Lung (tissue), 17 donors: ENCODE measurements at places on chromosomes 4 and X. TPM values are rescaled to one million over a fixed set of nuclear protein-coding genes. Genes with fewer than 3 reads are reported as not detected.

DNA sequence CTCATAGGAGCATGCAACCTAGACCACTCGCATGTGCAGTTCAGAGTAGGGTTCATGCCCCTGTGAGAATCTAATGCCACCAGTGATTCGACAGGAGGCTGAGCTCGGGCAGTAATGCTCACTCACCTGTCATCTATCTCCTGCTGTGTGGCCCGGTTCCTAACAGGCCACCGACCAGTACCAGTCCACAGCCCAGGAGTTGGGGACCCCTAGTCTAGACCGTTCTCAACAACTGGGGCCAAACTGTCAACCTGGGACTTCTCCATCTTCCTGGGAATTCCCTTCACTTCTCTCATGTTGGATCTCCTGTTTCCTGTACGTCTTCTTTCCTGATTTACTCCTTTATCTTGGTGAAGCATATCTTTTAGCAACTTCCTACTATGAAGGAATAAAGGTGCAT, 79.4 kb upstream of the HELT start:
- H3K27me3 ChIP-seq = no peaks in the 10 kb centered on the region
- no peaks in the 10 kb centered on the region for H3K4me1 ChIP-seq
- no peak overlapping the region for H3K4me3 ChIP-seq
- H3K27ac ChIP-seq = no peak overlapping the region

- H3K27me3 ChIP-seq = peaks cover 12% of the 10 kb centered on the region
- H3K4me1 ChIP-seq = no peaks in the 10 kb centered on the region
- no peak overlapping the region for H3K27ac ChIP-seq
- no peak for DNase-seq
- H3K36me3 ChIP-seq = no peaks in the 10 kb centered on the region
Measured at GRCh38 chrX:130995439-130995838, 62.7 kb upstream of the ARHGAP36 start.

DNA sequence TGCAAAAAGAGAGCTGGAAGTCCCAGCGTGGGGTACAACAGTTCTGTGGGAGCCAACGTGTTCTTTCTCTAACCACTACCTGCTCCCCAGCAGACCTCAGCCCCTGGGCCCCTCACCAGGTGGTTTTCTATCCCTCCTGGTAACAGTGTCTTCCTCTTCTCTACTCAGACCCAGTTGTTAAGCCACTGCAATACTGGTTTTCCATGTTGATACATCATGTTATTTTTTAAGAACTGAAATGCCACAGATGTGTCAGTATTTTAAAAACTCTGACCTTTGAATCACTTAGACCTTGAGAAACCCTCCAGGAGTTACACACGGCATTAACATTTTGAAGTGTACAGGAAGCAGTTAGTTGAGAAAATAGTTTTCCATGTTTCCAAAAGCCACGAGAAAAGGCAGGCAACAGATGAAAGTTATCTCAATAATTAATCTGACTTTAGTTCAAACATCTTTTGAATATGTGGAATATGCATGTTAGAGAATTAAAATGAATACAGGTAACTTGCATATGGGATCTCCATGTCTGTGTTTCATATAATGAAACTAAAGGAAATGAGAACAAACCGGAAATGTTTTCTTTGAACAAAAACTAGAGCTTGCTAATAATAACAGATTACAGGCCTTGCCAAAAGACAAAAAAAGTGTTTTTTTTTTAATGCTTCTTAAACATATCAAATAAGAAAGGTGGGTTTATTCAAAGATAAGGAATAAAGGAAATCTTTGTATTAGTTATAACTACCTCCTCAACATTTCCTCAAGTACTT, 108.8 kb downstream of the ZNF827 start:
- no peaks in the 10 kb centered on the region for H3K4me1 ChIP-seq
- no peak overlapping the region for H3K27ac ChIP-seq
- H3K27me3 ChIP-seq = no peaks in the 10 kb centered on the region
- no peaks in the 10 kb centered on the region for H3K36me3 ChIP-seq

DNA sequence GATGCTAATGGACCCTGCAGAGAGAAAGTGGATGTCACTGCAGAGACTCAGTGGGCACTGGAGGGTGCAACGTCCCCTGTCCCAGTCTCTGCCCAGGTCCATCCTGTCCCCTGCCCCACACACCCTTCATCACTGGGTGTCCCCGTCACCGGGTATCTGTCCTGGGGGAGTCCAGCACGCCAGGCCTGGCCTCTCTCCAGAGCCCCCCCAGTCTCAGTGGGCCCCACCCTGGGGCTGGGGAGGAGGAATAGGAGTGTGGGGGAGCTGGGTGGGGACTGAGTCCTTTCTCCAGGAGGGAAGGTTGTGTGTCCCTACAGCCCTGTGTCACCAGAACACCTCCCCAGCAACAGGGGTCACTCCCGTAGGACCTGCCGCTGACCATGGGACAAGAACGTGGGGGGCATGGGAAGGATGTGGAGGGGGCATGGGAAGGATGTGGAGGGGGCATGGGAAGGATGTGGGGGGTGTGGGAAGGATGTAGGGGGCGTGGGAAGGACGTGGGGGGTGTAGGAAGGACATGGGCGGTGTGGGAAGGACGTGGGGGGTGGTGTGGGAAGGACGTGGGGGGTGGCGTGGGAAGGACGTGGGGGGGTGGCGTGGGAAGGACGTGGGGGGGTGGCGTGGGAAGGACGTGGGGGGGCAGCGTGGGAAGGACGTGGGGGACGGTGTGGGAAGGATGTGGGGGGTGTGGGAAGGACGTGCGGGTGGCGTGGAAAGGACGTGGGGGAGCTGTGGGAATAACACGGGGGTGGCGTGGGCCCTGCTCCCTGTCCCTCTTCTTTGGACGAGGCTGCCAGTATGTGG, 21.0 kb upstream of the SPON2 start:
- no peaks in the 10 kb centered on the region for H3K36me3 ChIP-seq
- H3K4me1 ChIP-seq = peaks cover 35% of the 10 kb centered on the region
- no peak for DNase-seq

GRCh38 chr4:170656506-170656905, 566.8 kb upstream of the AADAT start:
- no peak for DNase-seq
- H3K4me1 ChIP-seq = no peaks in the 10 kb centered on the region
- H3K4me3 ChIP-seq = no peak overlapping the region
- no peaks in the 10 kb centered on the region for H3K36me3 ChIP-seq
- no peaks in the 10 kb centered on the region for H3K27me3 ChIP-seq
- H3K27ac ChIP-seq = no peak overlapping the region

GRCh38 chrX:48816014-48816810, 10.1 kb upstream of the ERAS start:
- H3K36me3 ChIP-seq = peaks cover 23% of the 10 kb centered on the region
- peaks cover 6% of the 10 kb centered on the region for H3K27me3 ChIP-seq
- no peak overlapping the region for H3K27ac ChIP-seq
- no peak overlapping the region for H3K4me3 ChIP-seq
- DNase-seq = no peak

- peaks cover 7% of the 10 kb centered on the region for H3K27me3 ChIP-seq
- H3K4me1 ChIP-seq = peaks cover 6% of the 10 kb centered on the region
- no peak for DNase-seq
- H3K27ac ChIP-seq = no peak overlapping the region
- H3K4me3 ChIP-seq = no peak overlapping the region
Measured at GRCh38 chr4:74096265-74096980, 2.6 kb downstream of the CXCL2 start.

GRCh38 chr4:38654273-38654672, 9.7 kb upstream of the KLF3 start:
- H3K27ac ChIP-seq = no peak overlapping the region
- H3K36me3 ChIP-seq = no peaks in the 10 kb centered on the region
- no peak overlapping the region for H3K4me3 ChIP-seq
- H3K4me1 ChIP-seq = no peaks in the 10 kb centered on the region
- peak; percentile 67 for DNase-seq

GRCh38 chrX:10677490-10677889, 57.1 kb upstream of the MID1 start:
- H3K4me3 ChIP-seq = no peak overlapping the region
- H3K4me1 ChIP-seq = no peaks in the 10 kb centered on the region
- no peak overlapping the region for H3K27ac ChIP-seq
- H3K36me3 ChIP-seq = no peaks in the 10 kb centered on the region
- H3K27me3 ChIP-seq = peaks cover 20% of the 10 kb centered on the region

GRCh38 chr4:176001151-176002006, 64.3 kb upstream of the WDR17 start:
- DNase-seq = peak; percentile 73
- H3K27me3 ChIP-seq = peaks cover 9% of the 10 kb centered on the region
- no peak overlapping the region for H3K27ac ChIP-seq
- no peaks in the 10 kb centered on the region for H3K4me1 ChIP-seq

DNA sequence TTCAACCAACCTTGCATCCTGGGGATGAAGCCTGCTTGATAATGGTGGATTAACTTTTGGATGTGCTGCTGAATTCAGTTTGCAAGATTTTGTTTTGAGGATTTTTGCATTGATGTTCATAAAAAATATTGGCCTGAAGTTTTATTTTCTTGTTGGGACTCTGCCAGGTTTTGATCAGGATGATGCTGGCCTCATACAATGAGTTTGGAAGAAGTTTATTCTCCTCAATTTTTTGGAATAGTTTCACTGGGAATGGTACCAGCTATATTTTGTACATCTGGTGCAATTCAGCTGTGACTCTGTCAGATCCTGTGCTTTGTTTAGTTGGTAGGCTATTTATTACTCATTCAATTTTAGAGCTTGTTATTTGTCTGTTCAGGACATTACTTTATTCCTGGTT, 340.3 kb upstream of the TRAM1L1 start:
- no peak overlapping the region for H3K27ac ChIP-seq
- DNase-seq = peak; percentile 62
- H3K36me3 ChIP-seq = no peaks in the 10 kb centered on the region

DNA sequence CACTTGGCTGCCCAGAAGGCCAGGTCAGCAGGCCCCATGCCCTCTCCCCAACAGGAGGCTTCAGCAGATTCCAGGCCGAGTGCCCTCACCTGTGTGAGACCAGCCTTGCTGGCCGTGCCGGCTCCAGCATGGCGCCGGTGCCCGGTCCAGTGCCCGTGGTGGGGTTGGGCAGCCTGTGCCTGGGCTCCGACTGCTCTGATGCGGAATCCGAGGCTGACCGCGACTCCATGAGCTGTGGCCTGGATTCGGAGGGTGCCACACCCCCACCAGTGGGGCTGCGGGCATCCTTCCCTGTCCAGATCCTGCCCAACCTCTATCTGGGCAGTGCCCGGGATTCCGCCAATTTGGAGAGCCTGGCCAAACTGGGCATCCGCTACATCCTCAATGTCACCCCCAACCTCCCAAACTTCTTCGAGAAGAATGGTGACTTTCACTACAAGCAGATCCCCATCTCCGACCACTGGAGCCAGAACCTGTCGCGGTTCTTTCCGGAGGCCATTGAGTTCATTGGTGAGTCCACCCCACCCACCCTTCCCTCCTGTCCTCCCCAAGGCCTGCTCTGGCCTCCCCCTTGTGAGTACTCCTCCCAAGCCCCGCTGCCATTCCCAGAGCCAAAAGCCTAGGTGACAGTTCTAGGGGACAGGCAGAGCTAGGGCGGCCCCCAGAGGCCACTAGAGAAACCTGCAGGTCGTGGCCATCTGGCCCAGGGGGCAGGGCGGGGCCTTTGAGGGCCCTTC, 2.3 kb downstream of the DUSP9 start:
- peaks cover 3% of the 10 kb centered on the region for H3K4me1 ChIP-seq
- H3K36me3 ChIP-seq = no peaks in the 10 kb centered on the region
- peak; percentile 16 for DNase-seq
- H3K27me3 ChIP-seq = peaks cover 27% of the 10 kb centered on the region

DNA sequence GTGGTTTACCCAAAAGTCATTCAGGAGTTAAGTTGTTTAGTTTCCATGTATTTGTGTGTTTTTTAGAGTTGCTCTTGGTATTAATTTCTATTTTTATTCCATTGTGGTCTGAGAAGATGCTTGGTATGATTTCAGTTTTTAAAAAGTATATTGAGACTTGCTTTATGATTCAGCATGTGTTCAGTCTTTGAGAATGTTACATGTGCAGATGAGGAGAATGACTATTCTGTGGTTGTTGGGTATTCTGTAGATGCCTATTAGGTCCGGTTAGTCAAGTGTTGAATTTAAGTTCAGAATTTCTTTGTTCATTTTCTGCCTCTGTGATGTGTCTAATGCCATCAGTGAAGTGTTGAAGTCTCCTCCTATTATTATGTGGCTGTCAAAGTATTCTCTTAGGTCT, 249.4 kb downstream of the ARHGAP10 start:
- no peaks in the 10 kb centered on the region for H3K36me3 ChIP-seq
- no peaks in the 10 kb centered on the region for H3K27me3 ChIP-seq
- no peak for DNase-seq
- no peak overlapping the region for H3K27ac ChIP-seq
- H3K4me1 ChIP-seq = no peaks in the 10 kb centered on the region

GRCh38 chrX:10171249-10171648, 14.5 kb downstream of the CLCN4 start:
- DNase-seq = no peak
- no peak overlapping the region for H3K4me3 ChIP-seq
- peaks cover 12% of the 10 kb centered on the region for H3K27me3 ChIP-seq
- H3K27ac ChIP-seq = peak overlapping the region; percentile 15

- no peak overlapping the region for H3K4me3 ChIP-seq
- H3K36me3 ChIP-seq = no peaks in the 10 kb centered on the region
- H3K27ac ChIP-seq = no peak overlapping the region
Measured at GRCh38 chrX:78532363-78532762, 126.8 kb downstream of the RTL3 start.

DNA sequence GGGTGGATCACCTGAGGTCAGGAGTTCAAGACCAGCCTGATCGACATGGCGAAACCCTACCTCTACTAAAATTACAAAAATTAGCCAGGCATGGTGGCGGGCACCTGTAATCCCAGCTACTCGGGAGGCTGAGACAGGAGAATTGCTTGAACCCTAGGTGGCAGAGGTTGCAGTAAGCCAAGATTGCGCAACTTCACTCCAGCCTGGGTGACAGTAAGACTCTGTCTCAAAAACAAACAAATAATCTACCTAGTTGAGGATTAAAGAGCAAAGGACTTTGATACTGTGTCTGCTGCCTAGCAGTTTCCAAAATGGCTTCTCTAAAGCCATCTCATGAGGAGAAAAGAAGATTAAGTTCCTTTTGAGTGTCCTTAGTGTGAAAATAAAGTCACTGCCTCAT, 37.8 kb downstream of the SMS start:
- H3K4me3 ChIP-seq = no peak overlapping the region
- peaks cover 27% of the 10 kb centered on the region for H3K36me3 ChIP-seq
- no peak for DNase-seq
- H3K4me1 ChIP-seq = no peaks in the 10 kb centered on the region

- H3K27ac ChIP-seq = no peak overlapping the region
- H3K27me3 ChIP-seq = no peaks in the 10 kb centered on the region
- no peaks in the 10 kb centered on the region for H3K4me1 ChIP-seq
- DNase-seq = peak; percentile 31
- H3K36me3 ChIP-seq = no peaks in the 10 kb centered on the region
- no peak overlapping the region for H3K4me3 ChIP-seq
Measured at GRCh38 chrX:140141444-140142029, 176.2 kb upstream of the CXorf66 start.

MAGEB2 gene
- not detected for total RNA-seq

IL3RA gene
- total RNA-seq = 21.6 TPM

PDLIM5 gene
- total RNA-seq = 93.4 TPM

TMEM33 gene
- total RNA-seq = 61.5 TPM

POF1B gene
- total RNA-seq = 1.6 TPM

SSX7 gene
- total RNA-seq = not detected

RASL11B gene
- total RNA-seq = 5.7 TPM

DIPK2B gene
- total RNA-seq = 31.9 TPM

CENPU gene
- 3.6 TPM for total RNA-seq

GRIA2 gene
- not detected for total RNA-seq

AFM gene
- not detected for total RNA-seq
